M059J (cell line): ENCODE measurements at places on chromosomes 3 and 15. TPM values are rescaled to one million over a fixed set of nuclear protein-coding genes. Genes with fewer than 3 reads are reported as not detected.

- no peak for DNase-seq
Observed at GRCh38 chr15:91329914-91330313, 229.9 kb downstream of the SV2B start.

DNA sequence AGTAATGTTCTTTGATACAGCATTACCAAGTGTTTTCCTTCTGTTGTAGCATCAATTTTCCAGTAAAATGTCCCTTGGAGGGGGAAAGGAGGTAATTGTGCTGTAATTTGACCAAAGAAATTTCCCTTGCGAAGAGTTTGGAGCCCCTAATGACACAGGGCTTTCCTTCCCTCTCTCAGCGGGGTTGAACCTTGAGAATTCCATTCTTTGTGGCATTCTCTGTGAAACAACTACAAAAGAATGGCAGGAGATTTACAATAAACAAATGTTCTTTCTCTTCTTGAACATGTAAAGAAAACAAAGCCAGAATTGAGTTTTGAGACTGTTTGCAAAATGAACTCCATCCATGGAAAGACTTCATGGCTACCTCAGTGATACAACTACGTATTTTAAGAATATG lies 53.4 kb downstream of the SIDT1 start:
- no peak for DNase-seq

- no peak for DNase-seq
Observed at GRCh38 chr15:99633655-99634054, 67.9 kb downstream of the MEF2A start.

Gene ATP13A5
- total RNA-seq: not detected in 2 replicates

DNA sequence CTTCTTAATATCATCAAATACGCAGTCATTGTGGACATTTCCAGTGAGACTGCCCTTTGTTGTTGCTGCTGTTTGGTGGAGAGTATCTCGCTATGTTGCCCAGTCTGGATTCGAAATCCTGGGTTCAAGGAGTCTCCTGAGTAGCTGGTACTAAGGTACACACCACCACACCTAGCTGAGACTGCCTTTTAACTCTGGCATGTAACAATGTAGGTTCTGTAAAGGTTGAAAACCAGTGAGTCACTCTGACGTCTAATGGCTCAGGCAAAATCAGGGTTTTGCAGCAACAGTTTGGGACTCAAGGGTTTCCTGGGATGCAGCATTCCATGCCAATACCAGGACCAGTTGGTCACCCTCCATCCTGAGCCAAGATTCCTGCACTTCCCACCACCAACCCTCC lies 52.2 kb downstream of the AQP9 start:
- peak; percentile 33 for DNase-seq

Gene IMPG2
- total RNA-seq: under 0.01 TPM in 2 replicates

GRCh38 chr3:42148982-42149432 lies 57.9 kb downstream of the TRAK1 start:
- DNase-seq: peak; percentile 63

Gene TEX9
- total RNA-seq: 3.0 and 4.3 TPM in 2 replicates

Gene CPNE9
- not detected in 2 replicates for total RNA-seq

DNA sequence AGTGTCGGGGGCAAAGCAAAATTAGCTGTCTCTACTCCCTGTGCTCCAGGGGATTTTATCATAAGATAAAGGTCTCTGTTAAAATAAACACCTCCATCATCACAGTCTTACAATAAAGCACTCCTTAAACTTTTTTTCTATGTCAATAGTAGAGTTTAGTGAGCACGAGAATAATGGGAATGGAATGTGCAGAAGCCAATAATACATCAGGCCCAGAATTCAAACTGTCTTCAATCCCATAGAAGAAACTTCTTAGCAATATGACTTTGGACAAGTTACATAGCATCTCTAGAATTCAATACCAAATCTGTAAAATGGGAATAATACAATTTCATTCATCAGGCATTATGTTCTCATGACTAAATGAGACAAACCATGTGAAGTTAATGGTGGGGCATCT lies 49.0 kb upstream of the EPHA3 start:
- DNase-seq: no peak

Gene SST
- 0.62 and 0.94 TPM in 2 replicates for total RNA-seq

GRCh38 chr3:130950124-130950523 lies 56.2 kb downstream of the ATP2C1 start:
- no peak for DNase-seq

Gene STRC
- not detected in 2 replicates for total RNA-seq

Gene ISLR
- total RNA-seq: not detected in 2 replicates

DNA sequence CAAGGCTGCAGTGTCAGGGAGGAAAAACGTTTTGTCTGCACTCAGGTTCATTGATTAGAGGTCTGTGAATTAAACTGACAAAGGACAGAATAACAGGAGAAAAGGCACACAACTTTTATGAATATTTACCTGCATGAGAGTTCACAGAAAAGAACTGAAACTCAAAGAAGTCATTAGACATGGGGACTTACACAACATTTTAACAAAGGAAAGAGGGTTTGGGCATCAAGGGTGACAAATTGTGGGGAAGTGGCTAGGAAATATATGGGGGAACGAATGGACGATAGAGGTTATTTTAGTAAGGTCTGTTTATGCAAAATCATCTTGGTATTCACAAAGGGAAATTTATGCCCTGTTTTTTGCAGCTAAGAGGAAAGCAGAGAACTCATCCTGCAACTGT lies 65.6 kb upstream of the C15orf39 start:
- DNase-seq: no peak

DNA sequence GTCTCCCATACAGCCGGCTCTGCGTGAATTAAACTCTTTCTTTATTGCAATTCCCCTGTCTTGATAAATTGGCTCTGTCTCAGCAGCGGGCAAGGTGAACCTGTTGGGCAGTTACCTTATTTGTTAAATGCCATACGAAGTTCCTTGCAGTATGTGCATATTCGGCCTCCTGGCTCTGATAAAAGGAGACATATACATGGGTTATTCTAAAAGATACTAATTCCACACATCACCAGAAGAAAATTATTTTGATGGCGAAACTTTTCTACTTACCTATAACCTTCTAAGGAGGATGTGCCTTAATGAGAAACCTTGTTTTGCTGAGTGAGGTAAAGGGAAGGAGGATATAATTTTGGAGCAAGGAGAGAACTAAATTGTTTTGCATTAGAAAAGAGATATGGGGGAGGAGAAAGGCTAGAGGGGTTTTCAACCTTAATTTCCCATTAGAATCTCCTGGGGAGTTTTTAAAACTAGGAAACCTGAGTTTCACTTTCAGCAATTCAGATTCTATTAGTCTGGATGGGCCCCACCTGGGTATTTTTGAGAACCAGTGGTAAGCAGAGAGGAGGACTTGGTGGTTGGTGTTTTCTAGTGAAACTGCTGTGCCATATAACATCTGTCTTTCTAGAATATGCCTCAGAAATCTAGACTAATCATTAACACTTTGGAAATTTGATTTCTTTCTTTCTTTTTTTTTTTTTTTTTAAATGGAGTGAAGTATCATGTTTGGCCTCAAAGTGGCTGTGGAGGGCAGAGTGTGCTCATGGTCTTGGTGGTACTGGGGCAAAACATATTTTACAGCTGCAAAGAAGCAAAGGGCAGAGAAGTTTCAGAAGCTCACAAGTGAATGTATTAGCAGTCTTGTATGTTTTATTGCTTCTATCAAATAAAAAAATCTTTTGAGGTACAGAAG lies 23.0 kb downstream of the NANOGP8 start:
- no peak for DNase-seq

Gene WDR49
- total RNA-seq: not detected in 2 replicates

Gene SMCO1
- 0.05 TPM in 1 of 2 replicates, not detected in the other for total RNA-seq

Gene WDR93
- total RNA-seq: 0.25 TPM in 1 of 2 replicates, not detected in the other

DNA sequence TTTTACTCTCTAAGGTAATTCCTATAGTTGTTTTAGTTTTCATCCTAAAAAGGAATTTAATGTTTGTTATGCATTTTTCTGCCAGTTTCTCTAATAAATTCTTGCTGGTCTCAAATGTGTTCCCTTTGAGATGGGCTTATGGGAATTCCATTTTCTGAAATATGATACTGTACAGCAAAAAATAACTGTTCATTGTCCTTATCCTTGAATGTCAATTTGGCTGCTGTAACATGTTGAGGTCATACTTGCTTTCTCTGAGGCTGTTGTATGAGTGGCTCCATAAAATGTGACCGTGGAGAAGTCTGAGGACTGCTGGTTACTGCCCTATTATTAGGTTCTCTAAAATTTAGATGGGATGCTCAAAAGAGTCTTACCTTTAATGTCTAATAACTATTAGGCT lies 266.5 kb downstream of the ADAMTS17 start:
- no peak for DNase-seq

Gene TERC
- 33.4 and 110 TPM in 2 replicates for total RNA-seq

Gene GATM
- 1.1 and 1.5 TPM in 2 replicates for total RNA-seq

Gene MUC20
- 0.07 TPM in 1 of 2 replicates, not detected in the other for total RNA-seq

DNA sequence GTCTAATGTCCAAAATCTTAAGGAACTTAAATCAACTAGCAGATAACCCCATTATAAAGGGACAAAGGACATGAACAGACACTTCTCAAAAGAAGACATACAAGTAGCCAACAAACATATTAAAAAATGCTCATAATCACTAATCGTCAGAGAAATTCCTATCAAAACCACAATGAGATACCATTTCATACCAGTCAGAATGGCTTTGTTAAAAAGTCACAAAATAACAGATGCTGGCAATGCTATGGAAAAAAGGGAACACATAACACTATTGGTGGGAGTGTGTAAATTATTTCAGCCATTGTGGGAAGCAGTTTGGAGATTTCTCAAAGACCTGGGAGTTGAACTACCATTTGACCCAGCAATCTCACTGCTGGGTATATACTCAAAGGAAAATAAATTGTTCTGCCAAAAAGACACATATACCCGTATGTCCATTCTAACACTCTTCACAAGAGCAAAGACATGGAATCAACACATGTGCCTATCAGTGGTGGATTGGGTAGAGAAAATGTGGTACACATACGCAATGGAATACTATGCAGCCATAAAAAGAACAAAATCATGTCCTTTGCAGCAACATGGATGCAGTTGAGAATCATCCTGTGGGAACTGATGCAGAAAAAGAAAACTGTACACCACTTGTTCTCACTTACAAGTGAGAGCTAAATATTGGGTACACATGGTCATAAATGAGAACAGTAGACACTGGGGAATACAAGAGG lies 78.5 kb downstream of the TCF12 start:
- DNase-seq: peak; percentile 46

- no peak for DNase-seq
Observed at GRCh38 chr3:72535772-72536171, 312.5 kb downstream of the SHQ1 start.

DNA sequence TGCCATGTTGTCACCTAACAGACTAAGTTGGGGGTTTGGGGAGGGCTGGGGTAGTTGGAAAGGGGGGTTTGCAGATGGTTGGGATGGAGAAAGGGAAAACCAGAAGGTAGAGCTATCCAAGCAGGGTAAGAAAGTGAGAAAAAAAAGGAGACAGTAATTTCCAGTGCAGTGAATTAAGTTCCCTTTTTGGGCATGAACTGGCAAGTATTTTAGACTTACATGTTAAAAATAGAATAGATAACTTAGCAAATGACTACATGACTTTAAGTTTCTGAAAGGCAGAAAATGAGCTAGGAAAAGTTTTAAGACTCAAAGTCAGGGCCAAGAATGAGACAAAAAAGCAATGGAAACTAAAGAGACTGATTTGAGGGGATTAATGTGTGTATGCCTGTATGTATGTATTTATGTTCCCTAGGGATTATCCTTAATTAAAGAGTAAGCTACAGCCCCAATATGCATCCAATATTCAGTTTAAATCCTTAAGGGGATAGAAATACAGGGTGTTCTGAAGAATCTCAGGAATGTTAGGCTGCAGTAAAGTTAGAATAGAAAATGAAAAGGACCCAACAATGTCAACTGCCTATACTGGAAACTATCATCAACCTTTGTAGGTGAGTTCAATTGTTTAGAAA lies 285.2 kb upstream of the MME start:
- DNase-seq: no peak

- DNase-seq: peak; percentile 64
Observed at GRCh38 chr3:171346582-171347300, 113.5 kb downstream of the TNIK start.

Gene PPIB
- total RNA-seq: 814 and 1,026 TPM in 2 replicates

Gene FRMD5
- total RNA-seq: 4.1 and 9.7 TPM in 2 replicates

Gene ALDH1A3
- total RNA-seq: 343 and 350 TPM in 2 replicates

DNA sequence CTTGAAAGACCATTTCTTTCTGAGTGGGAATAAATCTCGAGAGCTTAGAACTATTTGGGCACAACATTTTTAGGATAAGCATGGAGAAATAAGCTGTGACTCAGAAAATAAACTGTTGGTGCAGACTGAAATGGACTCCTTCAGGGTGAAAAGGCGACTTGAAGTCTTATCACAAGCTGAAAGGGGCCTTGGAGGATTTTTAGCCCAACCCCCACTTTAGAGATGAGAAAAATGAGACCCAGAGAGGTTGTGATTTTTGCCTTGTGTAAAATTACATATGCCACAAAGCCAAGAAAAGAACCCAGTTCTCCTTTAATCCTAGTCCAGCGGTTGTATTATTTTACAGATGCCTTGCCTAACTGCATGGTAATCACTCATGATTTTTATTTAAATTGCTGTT lies 1.5 kb downstream of the ATP1B3 start:
- DNase-seq: peak; percentile 64

DNA sequence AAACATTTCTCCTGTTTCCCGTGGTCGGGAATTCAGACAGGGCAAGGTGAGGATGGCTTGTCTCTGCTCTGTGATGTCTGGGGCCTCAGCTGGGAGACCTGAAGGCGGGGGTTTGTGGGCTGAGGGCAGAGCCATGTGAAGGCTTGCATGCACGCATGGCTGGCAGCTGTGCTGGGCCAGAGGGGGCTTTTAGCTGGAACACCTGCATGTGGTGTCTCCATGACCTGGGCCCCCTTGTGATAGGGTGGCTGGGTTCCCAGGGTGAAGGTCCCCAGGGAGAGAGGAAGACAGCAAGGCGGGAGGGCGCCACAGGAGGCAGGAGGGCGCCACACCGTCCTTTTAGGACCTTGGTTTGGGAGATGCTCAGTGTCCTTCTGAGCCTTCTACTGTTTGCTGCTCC lies 101.6 kb upstream of the PRR23E start:
- DNase-seq: no peak

Gene SEMA4B
- 12.4 and 27.2 TPM in 2 replicates for total RNA-seq

GRCh38 chr3:187291512-187292132 lies at the start of gene MASP1:
Gene MASP1 (minus strand): TSS chr3:187291737. CDS start chr3:187291632, 105 bp downstream.
- peak; percentile 38 for DNase-seq

- DNase-seq: no peak
Observed at GRCh38 chr3:196788528-196788927, 48.9 kb downstream of the PAK2 start.

Gene MESP1
- total RNA-seq: 2.1 and 2.4 TPM in 2 replicates

- DNase-seq: no peak
Observed at GRCh38 chr15:26472661-26473060, 300.2 kb downstream of the GABRB3 start.

- DNase-seq: peak; percentile 56
Observed at GRCh38 chr3:124467980-124468902, 262.0 kb upstream of the UMPS start.

GRCh38 chr3:42314411-42314810 lies 48.4 kb upstream of the CCK start:
- DNase-seq: peak; percentile 1

Gene BNC1
- not detected in 2 replicates for total RNA-seq

GRCh38 chr3:138114431-138114918 lies 933 bp downstream of the DZIP1L start:
- DNase-seq: peak; percentile 52

- peak; percentile 19 for DNase-seq
Observed at GRCh38 chr3:3170998-3171397, 8.5 kb downstream of the CRBN start.

- DNase-seq: peak; percentile 74
Observed at GRCh38 chr15:29822100-29822683, at the start of gene TJP1. Gene TJP1 (minus strand): TSS chr15:29822468. CDS start chr15:29822028, 440 bp downstream.
